ENCODE measurements at places on chromosomes 5 and 9.

DNA sequence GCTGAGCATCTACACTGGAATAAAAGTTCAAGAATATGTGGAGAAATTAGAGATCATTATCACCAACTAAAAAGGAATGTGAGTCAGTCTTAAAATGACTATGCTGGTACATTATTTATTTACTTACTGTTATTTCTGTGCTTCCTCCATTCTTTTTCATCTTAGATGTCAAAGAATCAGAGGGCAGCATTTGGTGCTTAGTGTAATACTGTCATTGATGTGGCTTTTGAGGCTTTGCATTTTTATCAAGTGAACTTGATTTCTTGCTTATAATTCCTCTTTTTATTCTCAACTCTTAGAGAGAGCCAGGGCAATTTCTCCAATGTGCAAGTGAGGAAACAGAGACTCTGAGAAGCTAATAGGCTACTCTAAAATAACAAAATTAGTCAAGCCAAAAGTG is 163.7 kb upstream of the TRPC7 start:
- DNase-seq = no peak

- DNase-seq = peak; percentile 53
Measured at GRCh38 chr5:80083101-80083890, 48.1 kb downstream of the THBS4 start.

- DNase-seq = no peak
Measured at GRCh38 chr5:1718669-1719068, 81.0 kb downstream of the MRPL36 start.

- no peak for DNase-seq
Measured at GRCh38 chr5:113379936-113380806, 54.6 kb downstream of the TSSK1B start.

GRCh38 chr5:13662626-13663025 is 281.9 kb downstream of the DNAH5 start:
- DNase-seq = no peak

DNA sequence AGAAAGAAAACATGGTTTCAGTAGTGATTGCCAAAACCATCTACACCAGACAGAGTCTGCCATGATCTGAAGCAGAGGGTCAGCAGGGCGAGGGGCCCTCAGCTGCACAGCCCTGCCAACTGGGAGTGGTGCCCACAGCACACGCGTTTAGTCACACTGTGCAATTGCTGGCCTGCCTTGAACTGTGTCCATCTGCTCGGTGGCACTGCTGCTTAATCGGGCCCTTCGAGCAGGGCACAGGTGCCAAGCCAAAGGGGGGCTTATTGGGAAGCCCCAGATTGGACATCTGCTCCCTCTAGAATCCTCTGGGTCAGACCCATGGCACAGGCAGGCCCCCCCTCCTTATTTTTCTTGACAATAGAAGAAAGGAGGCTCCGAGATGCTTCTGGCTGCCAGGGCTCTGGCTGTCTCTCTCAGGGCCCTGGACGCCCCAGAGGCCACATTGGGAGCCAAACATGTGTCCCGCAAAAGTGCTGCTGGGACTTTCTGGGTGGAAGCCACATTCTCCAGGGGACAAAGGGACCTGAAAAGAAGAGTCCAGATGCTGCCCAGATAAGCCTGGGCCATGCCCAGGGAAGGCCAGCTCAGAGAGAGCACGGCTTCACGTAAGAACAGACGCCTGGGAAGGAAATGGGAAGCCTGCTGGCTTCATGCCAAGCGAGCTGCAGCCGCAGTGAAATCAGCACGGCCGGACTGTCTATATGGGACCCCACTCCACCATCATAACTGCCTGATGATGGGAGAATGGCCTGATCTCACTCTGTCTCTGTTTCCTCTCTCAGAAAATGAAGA is 349.2 kb downstream of the GADD45G start:
- DNase-seq = no peak

- no peak for DNase-seq
Measured at GRCh38 chr9:9625248-9625647, 987.6 kb downstream of the PTPRD start.

GRCh38 chr9:107020040-107020530 is 157.1 kb downstream of the ZNF462 start:
- no peak for DNase-seq

DNA sequence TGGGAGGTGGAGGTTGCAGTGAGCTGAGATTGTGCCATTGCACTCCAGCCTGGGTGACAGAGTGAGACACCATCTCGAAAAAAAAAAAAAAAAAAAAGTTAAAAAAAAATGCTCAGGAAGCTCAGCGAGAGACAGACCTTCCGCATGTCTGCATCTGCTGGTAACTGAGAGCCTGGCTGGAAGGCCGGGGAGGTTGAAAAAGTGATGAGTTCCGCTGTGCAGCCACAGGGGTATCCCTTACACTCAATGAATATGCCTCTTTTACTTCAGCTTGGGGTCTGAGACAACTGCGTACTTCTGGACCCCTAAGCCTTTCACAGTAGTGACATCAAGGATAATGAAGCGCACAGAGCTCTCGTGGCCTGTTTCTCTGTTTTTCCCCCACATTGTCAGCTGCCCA is 179.9 kb upstream of the KLF4 start:
- DNase-seq = no peak

Measured in activated T-cell treated with anti-CD3 and anti-CD28 coated beads, Interleukin-2, amount 50 U/mL, for 1 hour (primary cell).